ENCODE measurements at places on chromosomes 12 and 14.

GRCh38 chr12:88309546-88309945 is 167.4 kb downstream of the TMTC3 start:
- H3K27ac ChIP-seq = no peak overlapping the region
- DNase-seq = no peak
- H3K27me3 ChIP-seq = no peaks in the 10 kb centered on the region
- H3K4me1 ChIP-seq = no peaks in the 10 kb centered on the region
- no peak overlapping the region for H3K4me3 ChIP-seq

- no peaks in the 10 kb centered on the region for H3K27me3 ChIP-seq
- peak within 1 kb of the TSS; percentile 88 for H3K4me3 ChIP-seq
- peaks cover 25% of the 10 kb centered on the region for H3K36me3 ChIP-seq
- DNase-seq = no peak
Observed at GRCh38 chr14:23094666-23095195, at the start of gene ACIN1. TSS of gene ACIN1 (minus strand) at chr14:23095136. CDS start at chr14:23095112, 24 bp downstream.

- H3K4me3 ChIP-seq = no peak overlapping the region
- H3K36me3 ChIP-seq = no peaks in the 10 kb centered on the region
- DNase-seq = no peak
- no peak overlapping the region for H3K27ac ChIP-seq
- no peaks in the 10 kb centered on the region for H3K27me3 ChIP-seq
Observed at GRCh38 chr12:121472150-121472905, 72.4 kb downstream of the RNF34 start.

DNA sequence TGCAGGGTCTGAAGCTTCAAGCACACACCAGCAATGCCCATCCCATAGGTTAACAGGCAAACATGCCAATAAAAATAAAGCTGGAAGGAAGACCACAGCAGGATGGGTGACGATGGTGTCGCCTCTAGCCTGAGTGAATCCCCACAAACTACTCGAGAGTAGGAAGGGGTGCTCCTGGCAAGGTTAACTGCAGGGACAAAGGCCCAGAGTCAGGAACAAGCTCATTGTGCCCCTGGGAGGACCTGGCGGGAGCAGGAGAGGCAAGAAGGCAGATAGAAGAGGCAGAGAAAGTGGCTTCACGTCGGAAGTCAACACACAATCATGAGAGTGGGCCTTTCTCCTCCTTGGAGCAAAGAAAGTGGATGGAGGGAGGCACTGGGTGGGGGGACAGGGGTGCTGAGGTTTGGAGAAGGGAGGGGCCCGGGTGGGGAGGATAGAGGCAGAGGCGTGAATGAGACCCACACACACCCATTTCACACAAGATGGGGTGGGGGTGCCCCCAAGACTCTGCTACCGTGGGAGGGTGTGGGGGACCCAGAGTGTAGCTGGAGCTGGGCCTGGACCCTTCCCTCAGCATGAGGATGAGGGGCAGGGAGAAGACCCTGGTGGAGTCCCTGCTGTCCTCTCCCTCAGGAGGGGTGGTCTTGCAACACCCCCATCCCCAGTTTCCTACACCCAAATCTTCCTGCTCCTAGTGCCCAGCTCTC is 43.1 kb downstream of the DIO3 start:
- DNase-seq = peak; percentile 67
- no peaks in the 10 kb centered on the region for H3K27me3 ChIP-seq
- H3K4me3 ChIP-seq = no peak overlapping the region
- H3K27ac ChIP-seq = no peak overlapping the region

DNA sequence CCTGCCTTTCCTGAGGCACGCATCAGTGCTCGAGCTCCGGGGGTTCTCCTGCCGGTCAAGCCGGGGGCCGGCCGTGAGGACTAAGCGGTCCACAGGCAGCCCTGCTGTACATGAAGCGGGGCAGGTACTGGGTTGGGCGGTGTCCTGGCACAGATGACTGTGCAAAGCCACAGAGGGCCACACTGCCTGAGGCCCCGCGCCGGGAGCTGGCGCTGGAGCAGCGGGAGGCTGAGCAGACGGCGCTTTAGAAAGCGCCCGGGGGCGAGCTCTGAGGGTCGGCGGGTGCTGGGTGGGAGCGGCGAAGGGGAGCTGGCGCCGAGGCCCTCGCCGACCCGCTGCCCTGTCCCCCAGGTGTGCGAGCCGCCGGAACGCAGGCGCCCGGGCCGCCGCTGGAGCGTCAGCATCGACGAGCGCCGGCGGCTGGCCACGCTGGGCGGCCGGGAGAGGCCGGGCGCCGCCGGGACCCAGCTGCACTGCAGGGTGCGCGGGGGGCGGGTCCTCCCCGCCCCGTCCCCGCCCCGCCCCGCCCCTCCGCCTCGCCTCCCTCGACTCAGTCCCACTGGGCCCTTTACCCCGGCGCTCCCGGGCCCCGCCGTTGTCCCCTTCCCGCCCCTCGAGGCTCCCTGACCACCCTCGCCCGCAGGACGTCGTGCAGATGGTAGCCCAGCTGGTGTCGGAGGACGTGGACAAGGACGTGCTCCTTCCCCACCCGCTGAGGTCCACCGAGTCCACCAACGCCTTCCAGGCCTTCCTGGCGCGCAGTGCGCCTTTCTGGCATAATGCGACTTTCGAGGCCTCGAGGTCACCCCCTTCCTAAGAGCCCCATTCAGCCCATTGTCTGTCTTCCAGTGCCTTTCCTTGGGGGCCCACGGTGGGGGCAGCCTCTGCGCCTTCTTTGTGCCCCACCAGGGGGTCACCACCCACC is 8.3 kb upstream of the MTA1 start:
- H3K27ac ChIP-seq = no peak overlapping the region
- H3K4me1 ChIP-seq = peaks cover 27% of the 10 kb centered on the region
- no peaks in the 10 kb centered on the region for H3K27me3 ChIP-seq
- peak overlapping the region; percentile 44 for H3K4me3 ChIP-seq
- DNase-seq = no peak

GRCh38 chr12:79925492-79925891 is 9.4 kb downstream of the PPP1R12A start:
- no peak for DNase-seq
- H3K27ac ChIP-seq = no peak overlapping the region
- H3K36me3 ChIP-seq = no peaks in the 10 kb centered on the region
- peaks cover 82% of the 10 kb centered on the region for H3K4me1 ChIP-seq
- H3K4me3 ChIP-seq = no peak overlapping the region

DNA sequence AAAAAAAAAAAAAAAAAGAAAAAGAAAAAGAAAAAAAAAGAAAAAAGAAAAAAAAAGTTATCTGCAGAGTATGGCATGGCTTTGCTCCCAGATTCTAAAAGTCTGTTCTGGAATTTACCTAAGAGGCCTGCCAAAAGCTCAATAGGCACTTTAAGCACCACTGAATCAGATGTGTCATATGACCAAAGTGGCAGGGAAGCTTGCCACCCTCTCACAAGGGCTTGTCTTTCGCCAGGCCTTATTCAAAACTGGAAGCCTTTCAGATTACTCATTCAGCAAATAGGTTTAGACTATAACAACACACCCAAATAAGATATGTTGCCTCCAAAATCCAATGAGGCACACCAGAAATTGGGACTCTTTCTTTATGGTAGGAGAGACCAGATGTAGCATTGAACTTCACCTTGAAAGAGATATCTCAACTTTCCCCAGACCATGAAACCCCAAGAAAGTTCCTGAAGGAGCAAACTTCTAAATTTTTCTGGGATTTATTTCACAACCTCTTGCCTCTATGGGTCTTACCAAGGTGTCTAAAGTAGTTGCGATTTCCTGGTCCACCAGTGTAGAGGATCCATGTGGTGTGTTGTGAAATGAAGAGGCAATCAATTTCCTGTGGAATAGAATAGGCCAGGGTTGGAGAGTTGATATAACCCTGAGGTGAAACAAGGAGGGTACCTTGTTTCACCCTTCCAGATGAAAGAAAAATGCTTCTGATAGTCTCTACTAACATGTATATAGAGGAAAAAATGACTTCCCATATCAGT is 218.8 kb downstream of the DAD1 start:
- no peak for DNase-seq
- H3K4me3 ChIP-seq = no peak overlapping the region
- H3K36me3 ChIP-seq = no peaks in the 10 kb centered on the region

- no peaks in the 10 kb centered on the region for H3K4me1 ChIP-seq
- no peaks in the 10 kb centered on the region for H3K36me3 ChIP-seq
- no peak for DNase-seq
- no peak overlapping the region for H3K4me3 ChIP-seq
Observed at GRCh38 chr14:89836830-89837469, 117.6 kb downstream of the EFCAB11 start.

DNA sequence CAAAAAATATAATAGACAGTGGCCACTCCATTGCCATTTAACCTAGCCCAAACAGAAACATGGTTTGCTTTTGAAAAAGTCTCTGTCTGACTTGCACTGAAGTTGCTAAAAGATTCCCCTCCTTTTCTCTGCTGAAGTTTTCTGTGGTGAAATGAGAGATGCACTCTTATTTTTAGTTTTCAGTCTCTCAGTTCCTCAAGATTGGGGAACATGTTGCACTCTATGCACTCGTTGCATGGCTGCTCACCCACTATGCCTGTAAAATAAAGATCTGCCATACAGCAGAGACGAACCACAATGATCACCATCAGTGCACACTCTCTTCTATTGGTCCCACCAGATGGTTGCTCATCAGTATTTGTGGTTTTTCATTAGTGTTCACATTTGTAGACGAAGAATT is 13.1 kb upstream of the DAAM1 start:
- no peak overlapping the region for H3K27ac ChIP-seq
- DNase-seq = no peak
- H3K36me3 ChIP-seq = no peaks in the 10 kb centered on the region
- no peaks in the 10 kb centered on the region for H3K4me1 ChIP-seq
- no peaks in the 10 kb centered on the region for H3K27me3 ChIP-seq

GRCh38 chr12:21690704-21691368 is 33.2 kb upstream of the LDHB start:
- no peaks in the 10 kb centered on the region for H3K27me3 ChIP-seq
- no peaks in the 10 kb centered on the region for H3K4me1 ChIP-seq
- H3K27ac ChIP-seq = no peak overlapping the region
- no peaks in the 10 kb centered on the region for H3K36me3 ChIP-seq
- H3K4me3 ChIP-seq = no peak overlapping the region

GRCh38 chr14:98906123-98906995 is 365.6 kb downstream of the BCL11B start:
- H3K4me3 ChIP-seq = no peak overlapping the region
- no peaks in the 10 kb centered on the region for H3K36me3 ChIP-seq
- no peaks in the 10 kb centered on the region for H3K27me3 ChIP-seq

GRCh38 chr14:93906341-93907329 is 20.5 kb upstream of the FAM181A start:
- no peaks in the 10 kb centered on the region for H3K27me3 ChIP-seq
- DNase-seq = no peak
- H3K27ac ChIP-seq = no peak overlapping the region
- no peaks in the 10 kb centered on the region for H3K4me1 ChIP-seq
